GM23248 (cell line): ENCODE measurements at places on chromosomes 16 and 17.

GRCh38 chr17:48484256-48484655, 46.6 kb downstream of the HOXB1 start:
- peak; percentile 76 for DNase-seq

DNA sequence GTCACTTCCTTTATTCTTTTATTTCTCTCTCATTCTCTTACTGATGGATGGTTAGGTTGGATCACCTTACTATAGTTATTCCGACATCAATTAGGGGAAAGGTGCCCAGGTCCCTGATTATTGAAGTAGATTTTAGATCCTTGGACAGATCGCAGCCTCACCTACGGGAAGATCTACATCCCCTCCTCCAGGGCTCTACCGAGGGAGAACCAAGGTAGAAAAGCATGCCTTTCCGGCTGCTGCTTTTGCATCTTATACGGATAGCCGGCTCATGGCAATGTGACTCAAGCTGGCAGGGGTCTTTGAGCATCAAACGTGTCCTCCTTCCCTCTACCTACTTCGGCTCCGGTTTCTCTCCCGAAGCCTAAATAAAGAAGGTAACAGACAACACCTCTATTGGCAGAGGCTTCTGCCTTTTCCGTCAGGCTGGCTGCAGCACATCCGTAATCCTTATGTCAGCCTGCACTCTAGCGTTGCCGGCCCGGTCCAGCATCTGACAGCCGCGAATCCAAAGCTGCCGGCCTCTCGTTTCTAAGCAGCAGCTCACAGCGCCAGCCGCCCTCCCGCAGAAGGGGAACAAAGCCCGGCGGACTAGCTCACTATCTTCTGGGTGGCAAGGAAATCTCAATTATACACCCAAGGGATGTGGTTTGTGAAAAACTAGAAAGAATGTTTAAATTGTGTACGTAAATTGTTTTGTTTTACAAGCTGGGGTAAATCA, 46.9 kb downstream of the IRX6 start:
- peak; percentile 79 for DNase-seq

GRCh38 chr17:64608571-64608981, 53.5 kb downstream of the SMURF2 start:
- DNase-seq: peak; percentile 75

DNA sequence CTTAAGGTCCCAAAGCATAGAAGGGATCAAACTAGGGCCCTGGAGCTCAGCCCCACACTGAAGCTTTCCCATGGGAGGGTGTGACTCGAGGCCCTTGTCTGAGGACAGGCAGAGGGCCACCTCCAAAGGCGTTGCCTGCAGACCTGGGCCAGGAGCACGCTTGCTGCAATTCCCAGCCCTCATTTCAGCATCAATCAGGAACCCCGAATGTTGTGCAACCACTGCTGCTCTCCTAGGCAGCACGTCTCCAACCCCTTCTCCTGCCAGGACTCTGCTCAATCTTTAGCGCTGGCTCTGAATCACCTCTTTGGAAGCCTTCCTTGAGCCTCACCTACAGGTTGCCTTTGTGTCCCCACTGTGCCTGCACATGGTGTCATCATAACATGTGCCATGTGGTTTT, 14.0 kb upstream of the ATP2C2 start:
- no peak for DNase-seq

GRCh38 chr16:11539641-11540050, 47.1 kb downstream of the LITAF start:
- no peak for DNase-seq

GRCh38 chr16:3152277-3152990, 17.6 kb downstream of the ZNF213 start:
- DNase-seq: peak; percentile 87

- no peak for DNase-seq
Measured at GRCh38 chr16:7501868-7502267, 169.2 kb downstream of the RBFOX1 start.

DNA sequence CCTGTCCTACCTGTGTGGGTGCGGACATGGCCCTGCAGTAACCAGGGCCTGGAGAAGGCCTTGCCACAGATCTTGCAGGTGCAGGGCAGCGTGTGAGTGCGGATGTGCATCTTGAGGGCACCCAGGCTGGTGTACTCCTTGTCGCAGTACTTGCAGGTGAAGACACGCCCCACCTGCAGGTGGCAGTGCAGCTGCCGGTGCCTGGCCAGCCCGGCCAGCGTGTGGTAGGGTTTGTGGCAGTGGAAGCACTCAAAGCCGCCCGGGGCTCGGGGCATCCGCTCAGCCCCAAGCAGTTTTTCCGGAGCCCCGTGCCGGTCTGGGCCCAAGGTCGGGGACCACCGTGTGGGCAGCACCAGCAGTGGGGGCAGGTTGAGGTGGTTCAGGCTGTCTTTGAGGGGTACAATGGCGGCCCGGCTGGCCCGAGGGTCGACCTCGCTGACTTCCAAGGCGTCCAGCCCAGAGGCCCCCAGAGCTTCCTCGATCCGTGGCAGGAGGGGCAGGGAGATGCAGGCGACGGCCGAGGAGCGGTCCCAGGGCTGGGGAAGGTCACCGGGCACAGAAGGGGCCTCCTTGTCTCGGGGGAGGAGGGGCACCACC, 5.1 kb downstream of the SNAI3 start:
- DNase-seq: no peak

DNA sequence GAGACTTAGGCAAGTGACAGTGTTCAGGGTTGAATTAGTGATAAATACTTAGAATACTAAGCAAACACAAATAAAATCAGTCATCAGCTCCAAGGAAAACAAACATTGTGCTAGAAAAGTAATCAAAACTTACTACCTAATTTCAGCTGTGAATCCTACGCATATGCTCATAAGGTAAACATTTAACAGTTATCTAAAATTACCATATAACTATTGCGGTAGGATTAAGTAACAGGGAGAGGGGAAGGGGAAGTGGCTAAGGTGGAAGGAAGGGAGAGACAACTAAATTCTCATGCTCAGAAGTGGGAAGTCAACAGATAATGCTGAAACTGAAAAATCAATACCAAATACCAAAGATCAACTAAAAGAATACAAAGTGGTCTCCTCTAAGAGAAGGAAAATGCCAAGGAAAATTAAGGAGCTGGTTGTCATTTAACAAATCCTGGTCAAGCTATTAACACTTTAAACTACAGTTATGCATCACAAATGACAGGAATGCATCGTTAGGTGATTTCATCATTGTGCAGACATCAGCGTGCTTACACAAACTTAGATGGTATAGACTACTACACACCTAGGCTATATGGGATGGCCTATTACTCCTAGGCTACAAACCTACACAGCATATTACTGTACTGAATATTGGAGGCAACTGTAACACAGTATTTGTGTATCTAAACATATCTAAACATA, 20.0 kb downstream of the USP32 start:
- DNase-seq: no peak

GRCh38 chr17:40530531-40530994, 29.1 kb upstream of the TNS4 start:
- no peak for DNase-seq

- DNase-seq: no peak
Measured at GRCh38 chr16:22093996-22094395, 1.7 kb downstream of the VWA3A start.

GRCh38 chr17:29149431-29150064, 30.6 kb downstream of the MYO18A start:
- DNase-seq: peak; percentile 38

DNA sequence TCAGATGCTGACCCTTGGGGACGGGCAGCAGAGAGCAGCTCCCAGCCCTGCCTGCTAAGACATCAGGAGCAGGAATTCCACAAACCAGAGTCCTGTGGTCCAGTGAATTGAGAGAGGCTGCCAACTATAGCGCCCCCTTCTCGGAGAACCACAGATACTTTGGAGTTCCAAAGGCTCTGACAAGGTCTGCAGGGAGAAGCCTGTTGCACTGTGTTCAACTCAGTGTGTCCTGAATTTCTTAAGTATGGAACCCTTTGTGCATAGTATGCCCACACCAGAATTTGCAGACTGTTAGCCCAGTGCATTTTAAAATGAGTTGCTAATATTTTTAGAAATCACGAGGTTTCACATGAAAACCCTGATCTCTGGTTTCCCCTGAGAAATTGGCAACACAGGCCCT, 223.4 kb downstream of the KATNIP start:
- DNase-seq: no peak

- peak; percentile 51 for DNase-seq
Measured at GRCh38 chr16:57642160-57643135, 14.0 kb downstream of the ADGRG1 start.

DNA sequence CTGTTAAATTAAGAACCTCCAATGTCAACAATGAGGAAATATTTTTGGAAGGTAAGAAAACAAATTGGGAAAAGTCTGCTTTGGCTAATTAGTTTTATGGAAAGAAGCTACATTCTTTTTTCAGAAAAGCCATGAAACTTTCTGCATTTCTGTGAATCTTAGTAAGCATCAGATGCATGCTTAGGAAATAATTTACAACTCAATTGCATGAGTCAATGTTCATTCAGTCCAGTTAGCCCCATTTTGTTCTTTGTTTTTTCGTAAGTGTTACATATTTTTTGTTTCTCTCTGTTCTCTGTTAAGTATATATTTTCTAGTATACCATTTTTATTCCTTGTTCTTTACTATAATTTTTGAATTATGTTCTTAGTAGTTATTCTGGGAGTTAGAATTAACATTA, 195.2 kb upstream of the KIF2B start:
- peak; percentile 69 for DNase-seq

- DNase-seq: no peak
Measured at GRCh38 chr17:72948115-72948514, 144.4 kb downstream of the SLC39A11 start.

- no peak for DNase-seq
Measured at GRCh38 chr17:80444644-80444979, 29.6 kb downstream of the ENDOV start.

DNA sequence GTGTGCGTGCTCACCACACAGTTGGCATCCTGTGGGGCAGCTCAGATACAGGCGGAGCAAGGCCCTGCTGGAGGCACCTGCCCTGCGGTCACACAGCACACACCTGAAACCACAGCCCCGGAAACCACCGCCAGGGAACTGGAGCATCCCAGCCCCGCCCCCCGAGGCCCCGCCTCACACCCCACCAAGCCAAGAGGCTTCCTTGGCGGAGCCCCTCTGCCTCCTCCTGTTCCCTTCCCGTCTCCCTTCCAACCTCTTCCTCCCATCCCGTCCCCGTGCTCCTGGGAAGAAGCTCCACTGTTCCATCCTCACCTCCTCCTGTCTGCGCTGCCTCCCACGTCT, 205.5 kb downstream of the NTN1 start:
- no peak for DNase-seq

- DNase-seq: no peak
Measured at GRCh38 chr17:80703142-80703478, 158.5 kb downstream of the RPTOR start.

DNA sequence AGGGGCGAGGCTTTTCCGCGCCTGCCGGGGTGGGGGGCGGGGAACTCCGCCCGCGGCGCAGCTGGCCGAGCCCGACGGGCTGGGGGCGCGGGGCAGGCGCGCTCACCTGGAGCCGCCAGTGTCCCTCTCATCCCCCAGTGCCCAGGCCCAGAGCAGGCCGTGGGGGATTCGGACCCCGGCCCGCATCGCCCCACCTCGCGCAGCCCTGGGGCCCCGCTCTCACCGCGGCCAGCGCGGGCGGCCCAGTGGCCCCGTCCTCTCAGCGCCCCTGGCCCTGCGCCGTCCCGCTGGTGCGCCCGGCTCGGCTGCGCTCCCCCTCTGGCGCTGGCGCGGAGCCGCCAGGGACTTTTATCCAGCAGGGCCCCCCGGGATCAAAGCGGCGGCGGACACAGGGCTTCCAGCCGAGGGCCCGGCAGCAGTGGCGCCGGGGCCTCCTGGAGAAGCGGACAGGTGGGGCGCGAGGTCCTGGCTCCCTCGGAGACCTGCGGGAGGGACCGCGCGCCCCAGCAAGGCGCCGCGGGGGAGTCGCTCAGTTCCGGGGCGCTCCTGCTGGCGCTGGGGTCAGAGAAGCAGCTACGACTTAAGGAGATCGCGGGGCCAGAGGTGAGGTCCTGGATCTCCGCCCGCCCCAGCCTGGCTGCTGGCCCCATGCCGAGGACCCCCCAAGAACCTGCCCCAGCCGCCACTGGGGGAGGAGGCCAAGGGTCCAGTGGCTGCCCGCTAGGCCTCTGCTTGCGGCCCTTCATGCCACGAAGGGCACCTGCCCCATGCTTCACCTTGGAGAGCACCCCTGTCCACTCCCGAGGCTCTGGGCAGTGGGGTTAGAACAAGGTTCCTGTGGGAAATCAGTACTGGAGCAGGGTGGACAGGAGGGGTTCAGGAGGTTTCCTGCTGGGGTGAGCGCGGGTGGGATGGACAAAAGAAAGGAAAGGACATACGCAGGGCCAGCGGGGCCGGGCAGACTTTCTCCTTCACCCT, 823 bp upstream of the NOTUM start:
- no peak for DNase-seq

- DNase-seq: peak; percentile 69
Measured at GRCh38 chr17:46853896-46854444, 2.6 kb downstream of the WNT9B start.

GRCh38 chr17:42305543-42306384, 17.5 kb downstream of the STAT5A start:
- DNase-seq: no peak

GRCh38 chr16:28320023-28320561, 27.8 kb downstream of the SBK1 start:
- DNase-seq: no peak

DNA sequence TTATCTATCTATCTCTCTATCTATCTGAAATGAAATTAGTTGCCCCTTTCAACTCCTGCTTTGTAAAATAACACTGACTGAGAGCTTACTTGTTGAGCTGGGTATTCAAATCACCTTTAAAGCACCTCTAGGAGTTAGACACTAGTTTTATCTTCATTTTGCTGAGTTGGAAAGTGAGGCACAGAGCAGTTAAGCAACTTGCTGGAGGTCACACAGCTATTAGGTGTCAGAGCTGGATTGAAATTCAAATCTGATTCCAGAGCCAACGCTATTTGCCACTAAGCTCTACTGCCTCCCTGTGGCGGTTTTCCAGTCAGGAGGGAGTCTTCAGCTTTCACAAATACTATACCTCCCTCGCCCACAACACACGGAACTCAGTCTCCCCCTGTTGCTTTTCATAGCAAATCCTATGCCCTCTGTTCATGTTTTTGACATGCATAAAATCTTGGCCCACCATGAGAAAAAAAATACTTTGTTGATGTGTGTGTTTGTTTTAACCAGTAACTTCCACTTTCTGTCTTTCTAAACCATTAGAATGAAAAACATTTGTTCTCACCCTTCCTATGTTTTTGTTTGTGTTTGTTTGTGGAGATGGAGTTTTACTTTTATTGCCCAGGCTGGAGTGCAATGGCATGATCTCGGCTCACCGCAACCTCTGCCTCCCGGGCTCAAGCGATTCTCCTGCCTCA, 74.8 kb upstream of the SMURF2 start:
- peak; percentile 69 for DNase-seq

GRCh38 chr17:48047113-48047740, 932 bp upstream of the NFE2L1 start:
- DNase-seq: no peak
